Activated T-helper 1 cell treated with anti-CD3 and anti-CD28 coated beads, Interleukin-2, amount 50 U/mL, for 16 hours (primary cell): ENCODE measurements at places on chromosomes 16 and 17.
A peak's percentile ranks its signal among the peaks of the same experiment; 100 is the strongest.

GRCh38 chr17:80376531-80376930 is 38.4 kb upstream of the ENDOV start:
- DNase-seq, result no peak

- no peak for DNase-seq
These were observed 64.5 kb upstream of the MED9 start for GRCh38 chr17:17412326-17412725.

- peak; percentile 41 for DNase-seq
These were observed 44.8 kb downstream of the PITPNC1 start for GRCh38 chr17:67421869-67422273.

- no peak for DNase-seq
These were observed 22.2 kb upstream of the CPSF4L start for GRCh38 chr17:73283841-73284282.

DNA sequence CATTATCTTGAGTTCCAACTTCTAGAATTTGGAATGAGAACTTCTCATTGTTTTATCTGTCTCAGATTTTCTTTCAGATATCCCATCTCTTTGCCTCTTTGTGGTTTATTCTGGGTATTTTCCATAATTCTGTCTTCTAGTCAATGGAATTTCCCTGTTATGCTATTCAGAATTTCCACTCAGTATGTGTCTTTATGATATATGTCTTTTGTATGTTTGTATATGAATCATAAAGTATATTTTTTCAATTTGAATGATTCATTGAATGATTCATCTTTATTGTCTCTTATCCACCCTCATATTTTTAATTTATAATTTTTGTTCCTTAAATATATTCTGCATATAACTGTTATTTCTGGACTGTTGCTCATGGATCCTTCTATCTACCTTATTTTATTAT is 729.7 kb upstream of the GOT2 start:
- no peak for DNase-seq

DNA sequence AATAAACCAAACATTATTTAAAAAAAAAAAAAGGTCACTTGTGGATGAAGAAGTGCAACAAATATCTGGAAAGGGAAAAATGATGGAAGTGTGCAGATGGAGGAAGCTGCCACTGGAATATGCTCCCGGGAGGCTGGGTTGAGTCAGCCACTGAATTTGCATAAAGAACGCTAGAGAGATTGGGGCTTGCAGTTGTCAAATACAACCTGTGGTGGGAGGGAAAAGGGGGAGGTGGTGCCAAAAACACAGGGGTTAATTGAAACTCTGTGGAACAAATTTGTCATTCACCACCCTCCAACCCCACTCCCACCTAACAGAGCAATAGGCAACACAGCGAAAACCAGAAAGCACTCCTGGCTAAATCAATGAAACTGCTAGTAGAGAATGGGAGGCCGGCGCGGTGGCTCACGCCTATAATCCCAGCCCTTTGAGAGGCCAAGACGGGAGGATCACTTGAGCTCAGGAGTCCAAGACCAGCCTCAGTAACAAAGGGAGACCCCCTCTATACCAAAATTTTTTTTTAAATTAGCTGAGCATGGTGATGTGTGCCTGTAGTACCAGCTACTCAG is 37.6 kb upstream of the RPL38 start:
- no peak for DNase-seq

- DNase-seq, result no peak
These were observed 62.1 kb downstream of the GAN start for GRCh38 chr16:81376880-81377279.

GRCh38 chr16:1895949-1896675 is 22.1 kb downstream of the HS3ST6 start:
- DNase-seq, result no peak

DNA sequence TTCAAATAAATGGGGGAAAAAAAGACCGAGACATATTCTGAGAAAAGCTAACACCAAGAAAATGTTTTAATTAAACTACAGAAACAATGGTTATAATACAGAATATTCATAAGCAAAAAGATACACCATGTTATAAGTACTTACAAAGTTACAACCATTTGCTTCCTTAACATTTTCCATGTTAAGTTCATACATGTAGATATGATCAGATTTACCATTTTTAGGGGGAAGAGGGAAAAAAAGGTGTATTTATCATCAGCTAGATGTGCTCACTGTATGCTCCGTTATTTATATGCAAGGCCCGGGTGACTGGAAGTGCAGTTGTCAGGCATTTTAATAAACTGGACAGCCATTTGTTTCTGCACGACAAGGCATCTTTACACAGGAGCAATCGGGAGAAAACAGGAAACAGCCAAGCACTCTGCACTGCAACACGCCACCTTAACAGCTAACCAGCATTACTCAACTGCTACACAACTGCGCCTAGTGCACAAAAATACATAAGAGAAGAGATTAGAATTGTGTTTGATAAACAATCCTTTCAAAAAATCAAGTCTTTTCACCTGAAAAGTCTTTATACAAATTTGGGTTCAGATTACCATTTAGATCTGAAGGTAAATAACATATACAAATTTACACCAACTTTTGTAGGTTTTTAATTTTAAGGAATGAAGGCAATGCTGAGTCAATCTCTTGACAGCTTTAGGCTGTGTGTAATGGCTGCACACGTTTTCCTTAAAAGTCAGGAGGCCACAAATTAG is 2.9 kb downstream of the SRSF2 start:
- no peak for DNase-seq

DNA sequence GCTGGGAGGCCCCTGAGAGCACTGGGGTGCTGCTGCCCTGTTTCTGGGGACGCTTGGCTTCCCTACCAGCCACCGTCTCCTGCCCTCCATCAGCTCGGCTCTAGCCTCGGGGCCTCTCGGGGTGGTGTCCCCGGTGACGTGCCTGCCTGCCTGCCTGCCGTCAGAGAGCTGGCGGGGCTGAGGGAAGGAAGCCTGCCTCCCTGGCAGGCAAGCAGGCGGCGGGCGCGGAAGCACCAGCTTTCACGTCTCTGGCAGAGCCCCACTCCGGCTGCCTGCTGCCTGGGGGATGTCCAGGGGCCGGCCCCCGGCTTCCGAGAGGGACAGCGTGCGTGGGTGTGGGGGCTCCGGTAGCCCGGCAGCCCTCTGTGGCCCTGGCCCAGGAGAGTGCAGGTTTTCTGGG is 9.3 kb downstream of the CENPX start:
- DNase-seq, result no peak

- peak; percentile 35 for DNase-seq
These were observed 651 bp upstream of the EIF1 start for GRCh38 chr17:41687828-41688640.

DNA sequence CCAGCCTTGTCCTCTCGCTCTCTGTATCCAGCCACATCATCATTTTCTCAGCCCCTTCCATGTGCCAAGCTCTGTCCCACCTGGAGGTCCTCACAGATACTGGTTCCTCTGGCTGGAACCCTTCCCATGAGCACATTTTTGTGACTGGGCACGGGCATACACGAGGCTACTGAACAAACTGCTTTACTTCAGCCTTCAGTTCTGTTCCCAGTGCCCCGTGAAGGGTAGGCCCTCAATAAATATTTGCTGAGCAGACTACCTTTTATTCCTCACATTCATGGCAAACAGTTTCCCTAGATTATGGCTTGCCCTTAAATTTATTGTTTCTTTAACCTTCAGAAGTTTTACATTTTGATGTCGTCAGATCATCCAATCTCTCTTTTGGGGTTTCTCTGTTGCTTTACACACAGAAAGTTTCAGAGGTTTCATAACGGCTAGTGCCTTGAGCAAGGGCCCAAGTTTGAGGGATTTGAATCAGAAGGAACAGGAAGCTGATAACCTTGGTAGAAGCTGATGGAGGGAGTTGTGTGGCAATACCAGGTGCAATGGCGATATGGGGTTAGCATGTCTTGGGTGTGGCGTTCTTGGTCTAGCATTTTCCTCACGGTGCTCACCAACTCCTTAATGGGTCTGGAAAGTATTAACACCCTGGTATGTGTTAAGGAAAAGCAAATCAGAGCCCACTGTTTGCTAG is 27.8 kb downstream of the TMEM92 start:
- DNase-seq, result no peak

GRCh38 chr17:9971991-9972390 is 66.9 kb upstream of the RCVRN start:
- DNase-seq, result no peak

- DNase-seq, result peak; percentile 36
These were observed 1.3 kb upstream of the RAB40C start for GRCh38 chr16:588639-588888.

DNA sequence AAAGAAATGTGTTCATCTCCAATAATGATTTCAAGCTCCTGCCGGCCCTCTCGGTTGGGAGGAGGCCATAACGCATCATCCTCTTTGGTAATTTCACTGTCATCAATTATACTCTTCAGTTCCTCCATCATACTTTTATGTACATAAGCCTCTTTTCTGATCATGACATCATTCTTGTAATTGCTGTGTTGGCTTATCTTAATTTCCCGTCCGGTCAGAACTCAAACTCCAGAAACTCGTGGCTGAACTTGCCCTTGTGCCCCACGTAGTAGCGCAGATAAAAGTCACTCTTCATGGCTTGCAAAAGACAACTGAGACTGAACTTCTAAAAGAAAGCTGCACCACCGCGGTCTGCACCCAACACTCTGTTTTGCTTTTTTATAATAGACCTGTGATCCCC is 13.6 kb downstream of the TMEM220 start:
- no peak for DNase-seq

- DNase-seq, result no peak
These were observed 34.1 kb downstream of the AXIN2 start for GRCh38 chr17:65527381-65527780.

DNA sequence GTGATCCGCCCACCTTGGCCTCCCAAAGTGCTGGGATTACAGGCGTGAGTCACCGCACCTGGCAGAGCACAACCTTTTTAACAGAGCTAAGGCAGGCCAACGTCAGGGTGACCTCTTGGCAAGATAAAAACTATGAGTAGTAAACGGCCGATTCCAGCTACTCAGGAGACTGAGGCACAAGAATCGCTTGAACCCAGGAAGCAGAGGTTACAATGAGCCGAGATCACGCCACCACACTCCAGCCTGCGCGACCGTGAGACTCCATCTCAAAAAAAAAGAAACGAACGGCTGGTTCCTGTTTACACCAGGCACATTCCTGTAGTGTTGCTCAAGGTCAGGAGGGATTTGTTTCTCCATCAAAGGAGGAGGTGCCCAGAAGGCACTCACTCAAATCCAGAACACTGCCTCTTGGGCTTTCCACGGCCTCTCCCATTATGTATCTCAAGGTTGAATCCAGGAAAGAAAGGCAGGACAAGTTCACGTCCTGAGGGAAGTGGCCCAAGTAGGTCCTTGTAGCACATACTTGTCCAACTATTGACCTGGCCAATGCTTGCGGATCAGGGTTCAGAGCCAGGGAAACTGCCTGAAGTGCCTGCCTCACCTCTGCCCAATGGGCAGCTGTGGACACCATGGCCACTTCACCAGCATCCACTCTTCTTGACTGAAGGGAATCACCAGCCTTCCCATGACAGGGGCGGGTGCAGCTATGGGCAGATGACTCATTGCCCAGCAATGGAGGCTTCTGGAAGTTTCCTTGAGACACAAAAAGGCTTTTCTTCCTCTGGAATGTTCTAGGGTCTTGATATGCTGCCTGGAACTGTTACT is 13.5 kb downstream of the KNOP1 start:
- no peak for DNase-seq

GRCh38 chr16:82587289-82587688 is 39.5 kb upstream of the CDH13 start:
- DNase-seq, result no peak

GRCh38 chr17:51354936-51355335 is 94.6 kb downstream of the UTP18 start:
- no peak for DNase-seq

- DNase-seq, result no peak
These were observed 230.4 kb downstream of the PARN start for GRCh38 chr16:14399378-14400284.

GRCh38 chr17:43431714-43432523 is 33.1 kb downstream of the ARL4D start:
- DNase-seq, result no peak

GRCh38 chr16:88430185-88430523 is 22.9 kb upstream of the ZFPM1 start:
- DNase-seq, result no peak

DNA sequence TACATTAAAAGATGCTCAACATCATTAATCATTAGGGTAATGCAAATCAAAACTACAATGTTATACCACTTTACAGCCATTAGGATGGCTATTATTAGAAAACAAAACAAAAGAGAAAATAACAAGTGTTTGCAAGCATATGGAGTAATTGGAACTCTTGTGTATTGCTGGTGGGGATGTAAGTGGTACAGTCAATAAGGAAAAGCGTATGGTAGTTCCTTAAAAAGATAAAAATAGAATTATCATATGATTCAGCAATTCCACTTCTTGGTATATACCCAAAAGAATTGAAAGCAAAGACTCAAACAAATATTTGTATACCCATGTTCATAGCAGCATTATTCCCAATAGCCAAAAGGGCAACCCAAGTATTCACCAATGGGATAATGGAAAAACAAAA is 1.4 kb upstream of the CAPNS2 start:
- no peak for DNase-seq

DNA sequence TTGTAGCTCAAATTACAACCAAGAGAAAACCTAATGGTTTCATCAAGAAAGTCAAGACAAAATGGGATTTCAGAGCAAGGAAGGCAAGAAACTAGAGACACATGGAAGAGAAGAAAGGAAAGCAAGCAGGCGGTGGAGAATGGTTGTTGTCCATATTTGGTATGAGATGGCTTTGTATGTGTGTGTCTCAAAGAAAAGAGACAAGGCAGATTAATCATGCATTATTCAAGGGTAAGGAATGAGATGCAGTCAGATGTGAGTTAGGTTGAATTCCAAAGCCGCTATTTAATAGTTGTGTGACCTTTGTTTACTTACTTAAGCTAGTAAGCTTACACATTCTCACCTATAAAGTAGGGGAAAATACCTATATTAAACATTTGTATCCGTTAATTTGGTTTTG is 1029.6 kb downstream of the CDH11 start:
- DNase-seq, result no peak

- DNase-seq, result no peak
These were observed 75.4 kb upstream of the CHMP6 start for GRCh38 chr17:80916246-80916645.

GRCh38 chr16:84279881-84280280 is 14.8 kb upstream of the WFDC1 start:
- no peak for DNase-seq

GRCh38 chr16:21959050-21959449 is 5.9 kb downstream of the UQCRC2 start:
- DNase-seq, result no peak

DNA sequence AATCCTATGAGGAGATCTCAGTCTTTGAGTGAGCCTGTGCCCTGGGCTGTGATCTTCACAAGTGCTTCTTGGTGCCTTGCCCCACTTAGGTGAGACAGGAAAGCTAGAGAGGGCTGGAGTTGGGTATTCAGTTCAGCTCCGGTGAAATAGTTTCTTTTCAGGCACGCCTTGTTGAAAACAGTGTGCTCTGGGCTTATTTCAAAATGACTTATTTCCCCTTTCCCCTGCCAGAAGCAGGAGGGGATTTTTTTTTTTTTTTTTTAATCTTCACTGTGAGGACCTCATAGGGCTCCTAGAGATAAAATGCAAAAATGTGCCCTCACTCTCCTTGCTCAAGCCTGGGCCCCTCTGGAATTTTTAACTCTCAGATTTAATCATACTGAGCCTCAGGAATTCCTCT is 27.2 kb downstream of the MOSMO start:
- DNase-seq, result no peak
